Endothelial cell (in vitro differentiated cells): ENCODE measurements at places on chromosomes 2 and 18.

- H3K4me1 ChIP-seq = no peaks in the 10 kb centered on the region
- peaks cover 2% of the 10 kb centered on the region for H3K27me3 ChIP-seq
- no peak overlapping the region for H3K4me3 ChIP-seq
- no peak overlapping the region for H3K27ac ChIP-seq
- H3K36me3 ChIP-seq = no peaks in the 10 kb centered on the region
- no peak for DNase-seq
These were observed 158.8 kb upstream of the SMIM21 start for GRCh38 chr18:75586130-75586889.

GRCh38 chr2:19617257-19617848 is 258.9 kb upstream of the OSR1 start:
- peaks cover 10% of the 10 kb centered on the region for H3K4me1 ChIP-seq
- no peak for DNase-seq
- peaks cover 16% of the 10 kb centered on the region for H3K36me3 ChIP-seq
- H3K27me3 ChIP-seq = peaks cover 1% of the 10 kb centered on the region
- H3K4me3 ChIP-seq = no peak overlapping the region
- no peak overlapping the region for H3K27ac ChIP-seq

DNA sequence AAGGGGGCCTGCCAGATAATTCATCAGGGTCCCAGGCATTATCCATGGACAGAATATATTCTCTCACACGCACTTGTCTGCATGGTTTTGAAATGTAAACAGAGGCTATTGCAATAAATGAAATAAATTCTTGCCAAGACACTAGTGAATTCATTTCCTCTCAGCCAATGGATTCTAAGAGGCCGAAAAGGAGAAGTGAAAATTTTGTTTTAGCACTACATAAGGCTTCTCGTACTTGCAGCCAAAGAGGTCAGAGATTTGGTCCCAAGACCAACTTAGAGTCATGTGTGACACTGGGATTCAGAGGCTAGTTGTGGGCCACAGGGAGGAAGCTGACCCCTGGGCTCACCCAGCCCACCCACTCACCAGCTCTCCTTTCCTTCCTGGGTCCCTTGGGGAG is 184.1 kb upstream of the GLI2 start:
- H3K27me3 ChIP-seq = peaks cover 3% of the 10 kb centered on the region
- H3K4me1 ChIP-seq = peaks cover 40% of the 10 kb centered on the region
- no peaks in the 10 kb centered on the region for H3K36me3 ChIP-seq
- no peak for DNase-seq

DNA sequence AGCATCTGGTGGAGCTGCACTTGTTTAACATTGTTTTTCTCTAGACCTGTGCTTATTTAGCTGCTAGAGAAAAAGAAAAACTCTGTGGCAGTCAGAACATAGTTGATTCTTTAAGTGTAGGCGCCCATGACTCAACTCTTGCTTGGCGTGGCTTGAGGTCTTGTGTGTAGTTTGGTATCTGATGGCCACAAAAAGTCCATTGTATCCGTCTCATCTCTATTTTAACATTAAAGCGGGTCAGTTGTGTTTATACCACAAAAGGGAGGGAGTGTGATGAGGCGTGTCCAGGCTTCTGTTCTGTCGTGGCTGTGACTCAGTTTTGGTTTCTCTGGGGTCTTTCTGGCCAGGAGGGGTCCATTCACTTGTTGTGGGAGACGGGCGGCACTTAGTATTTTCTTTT is 24.2 kb upstream of the UGT1A8 start:
- peaks cover 1% of the 10 kb centered on the region for H3K27me3 ChIP-seq
- no peaks in the 10 kb centered on the region for H3K36me3 ChIP-seq
- H3K27ac ChIP-seq = no peak overlapping the region

GRCh38 chr18:75063196-75063595 is 145.7 kb downstream of the PTGR3 start:
- DNase-seq = no peak
- H3K27ac ChIP-seq = no peak overlapping the region
- no peak overlapping the region for H3K4me3 ChIP-seq
- peaks cover 5% of the 10 kb centered on the region for H3K27me3 ChIP-seq
- H3K36me3 ChIP-seq = peaks cover 8% of the 10 kb centered on the region
- H3K4me1 ChIP-seq = peaks cover 8% of the 10 kb centered on the region

- H3K27ac ChIP-seq = no peak overlapping the region
- H3K27me3 ChIP-seq = peaks cover 4% of the 10 kb centered on the region
- H3K4me1 ChIP-seq = no peaks in the 10 kb centered on the region
These were observed 340.1 kb downstream of the EIPR1 start for GRCh38 chr2:3037196-3038194.

- H3K27me3 ChIP-seq = peaks cover 2% of the 10 kb centered on the region
- DNase-seq = no peak
- H3K27ac ChIP-seq = no peak overlapping the region
- no peaks in the 10 kb centered on the region for H3K36me3 ChIP-seq
- H3K4me1 ChIP-seq = no peaks in the 10 kb centered on the region
These were observed 27.1 kb upstream of the ZC3H15 start for GRCh38 chr2:186459009-186459408.

- H3K27ac ChIP-seq = no peak overlapping the region
- H3K36me3 ChIP-seq = no peaks in the 10 kb centered on the region
- H3K4me1 ChIP-seq = no peaks in the 10 kb centered on the region
- H3K4me3 ChIP-seq = no peak overlapping the region
- DNase-seq = no peak
- H3K27me3 ChIP-seq = peaks cover 7% of the 10 kb centered on the region
These were observed 60.7 kb upstream of the HDAC4 start for GRCh38 chr2:239461291-239462190.

- no peaks in the 10 kb centered on the region for H3K27me3 ChIP-seq
- DNase-seq = no peak
These were observed 212.6 kb upstream of the PARD3B start for GRCh38 chr2:204332706-204333105.

DNA sequence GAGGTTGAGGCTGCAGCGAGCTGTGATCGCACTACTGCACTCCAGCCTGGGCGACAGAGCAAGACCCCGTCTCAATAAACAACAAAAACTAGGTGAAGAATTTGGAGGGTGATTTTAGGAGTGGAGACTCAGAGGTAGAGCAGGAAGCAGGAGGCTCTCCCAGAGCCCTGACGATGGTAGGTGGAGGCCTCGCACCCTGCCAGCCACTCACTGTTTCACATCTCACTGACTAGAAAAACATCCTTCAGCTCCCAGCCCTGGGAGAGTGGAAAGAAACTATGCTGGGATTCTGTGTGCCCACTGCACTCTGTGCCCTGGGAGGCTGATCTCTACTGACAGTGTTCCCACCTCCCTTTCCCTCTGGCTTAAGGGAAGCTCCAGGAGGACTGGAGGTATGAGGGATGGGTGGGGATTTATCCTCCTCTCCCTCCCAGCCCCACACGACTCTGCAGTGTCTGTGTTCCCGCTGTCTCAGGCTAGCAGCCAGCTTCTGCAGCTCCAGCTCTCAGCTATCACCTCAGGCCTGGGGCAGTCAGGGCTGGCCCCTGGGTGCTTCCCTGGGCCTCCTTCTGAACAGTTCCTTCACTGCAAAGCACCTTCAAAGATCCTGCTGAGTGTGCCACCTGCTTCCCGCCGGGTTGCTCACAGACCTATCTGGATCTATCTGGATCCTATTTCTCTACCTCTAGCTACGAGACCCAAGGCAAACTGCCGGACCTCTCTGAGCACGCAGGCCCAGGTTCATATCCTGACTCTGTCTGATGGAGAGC is 9.6 kb downstream of the CIB4 start:
- H3K27ac ChIP-seq = no peak overlapping the region
- peaks cover 4% of the 10 kb centered on the region for H3K4me1 ChIP-seq
- no peak overlapping the region for H3K4me3 ChIP-seq
- H3K27me3 ChIP-seq = peaks cover 9% of the 10 kb centered on the region
- no peaks in the 10 kb centered on the region for H3K36me3 ChIP-seq

- no peak for DNase-seq
- peaks cover 38% of the 10 kb centered on the region for H3K4me1 ChIP-seq
- peaks cover 7% of the 10 kb centered on the region for H3K27me3 ChIP-seq
- H3K4me3 ChIP-seq = no peak overlapping the region
- H3K36me3 ChIP-seq = peaks cover 12% of the 10 kb centered on the region
These were observed 208.0 kb downstream of the ZFP36L2 start for GRCh38 chr2:43018179-43019024.

DNA sequence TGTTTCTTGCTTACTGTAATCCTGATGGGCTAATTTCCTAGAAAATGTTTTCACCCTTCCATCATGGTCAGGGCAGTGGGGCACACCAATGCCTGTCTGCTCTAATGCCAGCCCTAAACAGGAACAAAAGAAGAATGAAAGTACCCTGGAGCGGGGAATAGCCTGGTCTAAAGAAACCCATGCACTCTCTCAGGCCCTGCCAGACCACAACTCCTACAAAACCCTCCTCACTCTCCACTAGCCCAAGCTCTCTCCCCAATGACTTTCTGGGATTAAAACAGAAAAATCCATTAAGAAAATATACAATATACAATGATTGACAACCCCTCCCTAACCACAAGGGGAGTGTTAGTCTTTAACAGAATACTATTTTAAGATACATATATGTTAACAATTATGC is 67.6 kb downstream of the AAK1 start:
- peaks cover 10% of the 10 kb centered on the region for H3K27me3 ChIP-seq
- no peak overlapping the region for H3K27ac ChIP-seq
- H3K4me1 ChIP-seq = peaks cover 46% of the 10 kb centered on the region
- H3K4me3 ChIP-seq = no peak overlapping the region
- no peak for DNase-seq

- no peak overlapping the region for H3K4me3 ChIP-seq
- DNase-seq = no peak
- no peaks in the 10 kb centered on the region for H3K36me3 ChIP-seq
- no peaks in the 10 kb centered on the region for H3K4me1 ChIP-seq
- peaks cover 1% of the 10 kb centered on the region for H3K27me3 ChIP-seq
These were observed 84.3 kb upstream of the ETAA1 start for GRCh38 chr2:67312871-67313270.

DNA sequence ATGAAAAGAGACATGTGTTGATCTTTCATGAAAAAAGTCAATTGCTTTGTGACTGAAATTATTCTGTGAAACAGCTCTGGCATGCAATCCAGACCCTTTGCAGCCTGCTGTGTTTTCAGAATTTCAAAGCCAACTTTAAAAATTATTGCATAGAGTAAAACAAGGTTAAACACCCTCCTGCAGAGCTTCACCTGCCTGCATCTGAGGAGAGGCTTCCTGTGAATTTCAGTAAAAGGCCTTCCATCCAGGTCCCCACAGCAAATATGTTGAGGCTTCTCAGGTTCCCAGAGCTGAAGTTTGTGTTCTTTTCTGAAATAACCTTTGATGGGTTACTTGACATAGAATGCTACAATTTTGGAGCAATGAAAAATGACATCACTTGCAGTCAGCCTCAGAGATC is 4.1 kb downstream of the XIRP2 start:
- H3K4me1 ChIP-seq = no peaks in the 10 kb centered on the region
- H3K27ac ChIP-seq = no peak overlapping the region
- H3K27me3 ChIP-seq = no peaks in the 10 kb centered on the region
- no peak for DNase-seq

GRCh38 chr2:69811018-69811417 is 18.4 kb upstream of the GMCL1 start:
- H3K4me1 ChIP-seq = no peaks in the 10 kb centered on the region
- H3K27ac ChIP-seq = no peak overlapping the region
- no peaks in the 10 kb centered on the region for H3K27me3 ChIP-seq
- H3K36me3 ChIP-seq = peaks cover 15% of the 10 kb centered on the region
- no peak for DNase-seq

GRCh38 chr2:213288913-213289700 is 4.8 kb downstream of the SPAG16 start:
- no peak for DNase-seq
- H3K36me3 ChIP-seq = no peaks in the 10 kb centered on the region
- no peak overlapping the region for H3K4me3 ChIP-seq
- H3K27ac ChIP-seq = no peak overlapping the region
- peaks cover 3% of the 10 kb centered on the region for H3K4me1 ChIP-seq
- no peaks in the 10 kb centered on the region for H3K27me3 ChIP-seq

GRCh38 chr2:131519466-131519865 is 8.2 kb upstream of the CCDC74A start:
- H3K4me1 ChIP-seq = no peaks in the 10 kb centered on the region
- H3K36me3 ChIP-seq = peaks cover 4% of the 10 kb centered on the region
- H3K27ac ChIP-seq = no peak overlapping the region

- no peak overlapping the region for H3K27ac ChIP-seq
- DNase-seq = no peak
- no peaks in the 10 kb centered on the region for H3K36me3 ChIP-seq
- peaks cover 3% of the 10 kb centered on the region for H3K27me3 ChIP-seq
- no peak overlapping the region for H3K4me3 ChIP-seq
These were observed 422.8 kb downstream of the SETBP1 start for GRCh38 chr18:45103319-45104048.
